A549 treated with Hydrocortisone at 1 μM for 4 hours (cell line): ENCODE measurements at places on chromosomes 12 and 14. TPM values are rescaled to one million over a fixed set of nuclear protein-coding genes. Genes with fewer than 3 reads are reported as not detected.

The CFAP251 gene
- total RNA-seq = 0.85 to 1.7 TPM (median 1.3 TPM) in 5 replicates

The FSCB gene
- total RNA-seq = not detected in 5 replicates

The GPX2 gene
- 152 to 304 TPM (median 192 TPM) in 5 replicates for total RNA-seq

The PHETA1 gene
- total RNA-seq = 7.5 to 9.8 TPM (median 9.2 TPM) in 5 replicates

The OR4E2 gene
- not detected in 5 replicates for total RNA-seq

The MUCL1 gene
- not detected in 5 replicates for total RNA-seq

The LIN7A gene
- 0.21 to 0.62 TPM (median 0.47 TPM) in 5 replicates for total RNA-seq

The PLA2G1B gene
- total RNA-seq = not detected in 5 replicates

The TAS2R42 gene
- not detected in 5 replicates for total RNA-seq

The TAS2R20 gene
- 0.07 to 0.20 TPM (median 0.14 TPM) in 3 of 5 replicates, not detected in the others for total RNA-seq

The NINJ2 gene
- total RNA-seq = 0.43 to 0.69 TPM (median 0.60 TPM) in 5 replicates
